NCI-H748 treated with DMSO at 0.1 percent for 48 hours (cell line): ENCODE measurements at places on chromosomes 7 and 10.

- DNase-seq, result no peak
Measured at GRCh38 chr7:18356191-18356645, 139.3 kb upstream of the HDAC9 start.

DNA sequence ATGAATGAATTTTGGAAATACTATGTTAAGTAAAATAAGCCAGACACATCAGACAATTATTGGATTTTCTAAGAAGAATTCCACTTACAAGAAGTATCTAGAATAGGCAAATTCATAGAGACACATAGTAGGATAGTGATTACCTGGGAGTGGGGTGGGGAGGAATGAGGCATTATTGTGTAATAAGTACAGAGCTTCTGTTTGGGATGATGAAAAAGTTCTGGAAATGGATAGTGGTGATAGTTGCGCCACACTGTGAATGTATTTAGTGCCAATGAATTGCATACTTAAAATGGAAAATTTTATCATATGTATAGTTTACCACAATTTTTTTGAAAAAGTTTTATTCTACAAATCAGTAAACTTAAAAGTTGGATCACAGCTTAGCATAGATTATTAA lies 297.2 kb upstream of the KAT6B start:
- DNase-seq, result no peak

DNA sequence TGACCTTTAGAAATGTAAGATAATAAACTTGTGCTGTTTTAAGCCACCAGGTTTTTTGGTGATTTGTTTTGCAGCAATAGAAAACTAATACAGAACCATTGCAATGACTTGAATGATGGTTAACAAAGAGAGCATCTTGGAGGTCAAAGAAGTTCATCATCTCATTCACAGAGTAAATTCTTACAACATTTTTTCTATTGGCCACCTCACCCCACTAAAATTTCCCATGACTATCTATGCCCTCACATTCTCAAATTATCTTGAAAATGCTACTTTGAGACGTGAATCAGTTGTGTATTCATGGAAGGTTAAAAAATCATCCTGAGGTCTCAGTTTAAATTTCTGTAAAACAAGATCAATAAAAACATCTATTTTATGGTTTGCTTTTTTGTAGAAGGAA lies 754.2 kb downstream of the SORCS1 start:
- no peak for DNase-seq

DNA sequence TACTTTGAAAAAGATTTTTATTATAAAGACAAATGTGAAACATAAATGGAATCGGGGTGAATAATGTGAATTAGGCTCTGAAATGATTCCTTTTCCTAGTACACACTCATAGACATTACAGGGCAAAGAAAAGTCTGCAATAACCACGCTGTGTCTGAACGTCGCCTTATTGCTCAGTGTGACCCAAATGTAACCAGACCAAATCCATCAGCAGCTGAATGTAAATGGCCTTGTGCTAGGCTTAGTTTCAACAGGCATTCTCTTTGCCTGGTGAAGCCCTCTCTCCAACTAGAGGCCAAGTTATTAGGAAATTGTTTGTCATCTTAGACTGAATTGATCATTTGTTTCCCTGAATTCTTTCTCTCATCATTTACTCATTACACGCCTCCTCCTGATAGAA lies 225.5 kb downstream of the CHCHD3 start:
- DNase-seq, result no peak

DNA sequence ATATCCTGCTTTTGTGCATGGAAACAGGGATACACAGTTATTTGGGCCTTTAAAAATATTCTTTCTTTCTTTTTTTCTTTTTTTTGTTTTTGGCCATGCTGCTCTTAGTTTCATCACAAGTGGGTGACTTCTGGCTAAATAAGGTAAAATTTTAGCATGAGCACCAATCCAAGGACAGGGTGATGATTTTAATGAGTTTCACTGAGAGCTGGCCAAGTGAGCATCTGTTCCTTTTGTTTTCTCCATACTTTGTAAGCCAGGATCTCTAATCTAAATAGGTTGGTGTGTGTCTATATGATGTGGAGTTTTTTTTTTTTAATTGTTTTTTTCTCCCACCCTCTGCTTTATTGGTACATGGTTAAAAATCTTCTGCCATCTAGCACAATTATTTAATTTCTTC lies 106.8 kb downstream of the POLL start:
- DNase-seq, result no peak

DNA sequence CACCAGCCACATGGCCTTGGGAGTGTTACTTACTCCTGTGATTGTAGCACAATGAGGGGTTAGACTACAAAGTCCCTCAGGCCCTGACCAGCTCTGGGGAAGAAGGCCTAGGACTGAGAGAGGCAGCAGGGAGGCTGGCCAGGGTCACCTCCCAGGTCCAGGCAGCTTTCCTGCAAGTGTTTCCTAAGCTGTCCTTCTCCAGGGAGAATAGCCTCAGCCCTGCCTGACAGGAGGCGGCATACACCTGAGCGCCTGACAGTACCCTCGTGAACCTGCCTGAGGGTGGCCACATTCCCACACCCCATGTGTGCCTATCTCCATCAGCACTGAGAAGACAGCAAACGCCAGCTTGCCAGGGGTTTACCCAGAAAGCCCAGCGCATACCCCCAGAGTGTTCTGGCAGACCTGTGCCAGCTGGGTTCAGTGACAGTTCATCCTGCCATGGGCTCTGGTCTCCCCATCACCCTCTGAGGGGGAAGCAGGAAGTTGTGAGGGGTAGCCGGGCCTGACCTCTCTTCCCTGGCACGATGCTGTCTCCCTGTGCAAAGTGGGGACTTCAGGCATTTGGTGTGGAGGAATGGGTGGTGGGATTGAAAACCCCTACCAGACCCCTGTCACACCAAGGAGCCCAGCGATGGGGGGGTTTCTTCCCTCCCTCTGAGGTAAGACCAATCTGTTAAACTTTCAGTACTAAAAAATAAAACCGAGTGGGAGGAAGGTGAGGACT lies 56.3 kb upstream of the CAMK2B start:
- no peak for DNase-seq

DNA sequence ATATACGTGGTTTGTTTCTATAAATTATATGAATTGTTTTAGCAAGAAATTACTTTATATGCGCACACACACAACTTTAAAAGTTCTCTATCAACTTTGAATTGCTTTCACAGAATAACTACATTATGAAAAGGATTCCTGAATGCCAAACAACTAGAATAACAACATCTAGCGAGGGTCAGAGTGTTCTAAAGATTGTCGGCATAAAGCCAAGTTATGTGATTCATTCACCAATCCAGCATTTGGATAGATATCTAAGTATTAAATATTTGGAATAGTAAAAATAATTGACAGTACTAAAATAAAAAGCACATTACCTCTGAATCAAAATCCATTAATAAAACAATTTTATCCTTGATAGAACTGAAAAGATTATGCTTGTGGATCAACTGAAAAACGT lies 125.3 kb upstream of the AMPH start:
- no peak for DNase-seq

GRCh38 chr10:106175760-106176377 lies 988.6 kb downstream of the SORCS1 start:
- DNase-seq, result peak; percentile 15

DNA sequence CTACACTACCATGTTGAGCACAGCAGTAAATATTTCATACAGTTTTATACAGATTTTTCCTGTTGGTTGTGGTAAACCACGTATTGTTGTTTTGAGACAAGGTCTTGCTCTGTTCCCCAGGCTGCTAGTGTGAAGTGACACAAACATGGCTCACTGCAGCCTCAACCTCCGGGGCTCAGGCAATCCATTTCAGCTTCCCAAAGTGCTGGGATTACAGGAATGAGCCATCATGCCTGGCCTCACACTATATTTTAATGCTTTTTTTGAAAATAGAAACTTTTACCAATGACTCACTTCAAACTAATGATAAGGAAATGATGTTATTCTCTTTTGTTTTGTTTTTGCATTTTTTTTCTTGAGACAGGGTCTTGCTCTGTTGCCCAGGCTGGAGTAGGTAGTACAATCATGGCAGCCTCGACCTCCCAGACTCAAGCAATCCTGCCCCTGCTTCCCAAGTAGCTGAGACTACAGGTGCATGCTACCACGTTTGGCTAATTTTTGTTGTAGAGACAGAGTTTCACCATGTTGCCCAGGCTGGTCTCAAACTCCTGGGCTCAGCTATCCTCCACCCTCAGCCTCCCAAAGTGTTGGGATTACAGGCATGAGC lies 210.6 kb downstream of the TPST1 start:
- no peak for DNase-seq

DNA sequence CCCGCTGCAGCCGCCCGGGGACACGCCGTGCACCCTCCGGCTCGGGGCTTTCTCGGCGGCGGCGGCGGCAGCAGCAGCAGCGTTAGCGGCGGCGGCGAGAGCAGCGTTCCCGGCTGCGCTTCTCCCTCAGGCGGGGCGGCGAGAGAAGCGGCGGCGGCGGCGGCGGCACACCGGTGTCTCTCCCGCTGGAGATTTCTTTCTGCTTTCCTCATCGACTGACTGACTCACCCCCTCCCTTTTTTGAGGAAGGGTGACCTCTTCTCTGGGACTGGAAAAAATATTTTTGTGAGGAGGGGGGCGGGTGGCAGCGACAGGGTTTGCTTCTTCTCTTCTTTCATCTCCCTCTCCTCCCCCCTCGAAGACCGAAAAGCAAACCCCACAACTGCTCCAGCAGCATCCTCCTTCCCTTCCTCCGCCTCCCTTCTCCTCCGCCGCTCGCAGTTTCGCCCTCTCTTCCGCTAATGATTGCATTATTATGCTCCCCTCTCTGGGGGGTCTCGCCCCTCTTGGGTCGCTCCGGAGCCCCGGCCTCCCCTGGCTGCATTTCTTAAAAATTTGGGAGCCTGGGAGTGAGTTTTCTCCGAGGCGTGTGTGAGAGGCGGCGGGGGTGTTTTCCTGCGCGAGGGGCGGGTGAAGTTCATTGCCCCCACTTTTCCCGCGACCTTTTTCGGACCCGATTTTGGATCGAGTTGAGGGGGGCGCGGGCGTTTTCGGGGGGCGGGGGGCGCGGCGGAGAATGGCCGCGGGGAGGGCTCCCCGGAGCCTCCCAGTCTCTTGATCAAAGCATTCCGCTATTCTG lies 411 bp downstream of the AUTS2 start:
- DNase-seq, result peak; percentile 42

- DNase-seq, result no peak
Measured at GRCh38 chr10:119700321-119700954, 25.4 kb upstream of the INPP5F start.

DNA sequence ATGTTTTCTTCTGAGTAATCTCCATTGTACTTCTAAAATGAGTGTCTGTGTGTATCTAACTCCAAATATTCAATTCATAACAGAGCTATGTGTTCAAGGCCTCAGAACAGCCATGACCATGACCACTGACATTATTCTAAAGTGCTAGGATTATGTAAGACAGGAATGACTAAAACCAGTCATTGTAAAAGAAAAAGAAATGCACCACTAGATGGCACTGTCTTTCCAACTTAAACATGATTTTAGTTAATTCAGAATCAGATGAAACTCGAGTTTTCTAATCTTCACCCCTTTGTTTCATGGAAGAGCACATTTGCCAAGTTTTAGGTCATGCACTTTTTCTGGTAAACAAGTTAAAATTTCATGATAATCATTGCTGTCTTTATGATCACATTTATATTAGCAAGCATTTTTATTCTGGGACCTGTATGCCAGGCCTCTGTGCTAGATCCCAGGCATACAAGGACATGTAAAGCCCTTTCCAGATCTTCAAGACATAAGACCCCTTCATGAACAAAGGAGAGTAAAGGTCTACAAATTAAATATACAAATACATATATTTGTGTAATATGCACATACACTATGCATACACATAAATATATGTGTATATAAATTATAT lies 26.1 kb upstream of the RSU1 start:
- peak; percentile 38 for DNase-seq

GRCh38 chr10:22912763-22913384 lies 15.0 kb upstream of the ARMC3 start:
- DNase-seq, result no peak

DNA sequence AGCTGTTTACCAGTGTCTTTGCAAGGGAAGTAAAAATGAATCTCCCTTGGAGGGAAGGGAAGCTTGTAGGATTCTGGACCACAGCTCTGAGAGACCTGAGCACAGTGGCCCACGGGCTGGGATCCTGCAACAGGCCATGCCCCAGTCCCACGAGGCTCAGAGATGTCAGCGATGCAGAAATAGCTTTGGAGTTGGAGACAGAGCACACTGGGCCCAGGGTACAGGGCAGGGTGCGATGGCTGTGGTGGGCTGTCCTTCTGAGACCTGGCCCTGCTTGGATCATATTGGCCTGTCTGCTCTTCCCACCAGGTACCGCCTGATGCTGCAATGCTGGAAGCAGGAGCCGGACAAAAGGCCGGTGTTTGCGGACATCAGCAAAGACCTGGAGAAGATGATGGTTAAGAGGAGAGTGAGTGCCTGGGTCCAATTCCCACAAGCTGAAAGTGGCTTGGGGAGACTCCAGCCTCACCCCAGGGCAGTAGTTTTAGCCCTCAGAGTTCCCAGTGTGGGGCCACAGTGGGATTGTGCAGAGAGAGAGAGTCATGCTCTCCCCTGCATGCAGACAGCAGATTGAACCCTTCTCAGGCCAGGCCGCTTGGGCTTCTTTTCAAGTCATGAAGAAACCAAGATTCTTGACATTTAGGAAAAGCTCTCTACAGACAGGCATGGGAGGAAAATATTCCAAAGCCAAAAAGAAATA lies 13.5 kb upstream of the CSGALNACT2 start:
- DNase-seq, result no peak

DNA sequence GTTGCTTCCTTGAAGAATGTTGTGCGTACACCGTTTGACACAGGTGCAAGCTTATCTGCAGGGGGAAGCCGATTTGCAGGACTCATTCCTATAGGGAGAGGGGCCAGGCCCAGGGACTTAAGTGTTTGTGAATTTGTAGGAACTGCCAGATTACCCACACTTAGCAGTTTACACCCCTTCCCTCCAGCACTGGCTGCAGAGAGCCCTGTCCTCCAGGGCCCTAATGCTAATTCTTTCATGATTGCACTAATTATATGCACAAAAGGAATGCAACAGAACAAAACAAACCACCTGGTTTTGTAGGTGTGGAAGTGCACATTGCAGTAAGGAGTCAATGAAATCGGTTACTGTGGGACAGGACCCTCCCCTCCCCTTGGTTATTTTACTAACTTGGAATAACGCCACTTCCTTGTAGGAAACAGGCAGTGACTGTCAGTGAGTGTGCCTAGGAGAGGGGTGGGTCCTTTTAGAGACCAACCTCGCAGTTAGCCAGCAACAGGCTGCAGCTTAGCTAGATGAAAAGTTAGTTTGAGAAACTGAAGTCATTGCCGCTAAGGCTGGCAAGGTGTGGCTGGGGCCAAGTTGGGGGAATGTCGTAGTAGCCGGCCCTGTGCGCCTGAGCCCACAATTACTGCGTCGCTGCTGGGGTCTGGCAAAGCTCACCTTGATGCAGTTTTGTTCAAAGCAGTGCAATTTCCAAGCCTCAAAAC lies 60.6 kb downstream of the CUX1 start:
- no peak for DNase-seq

GRCh38 chr10:74150204-74150989 lies at the start of gene AP3M1:
TSS of gene AP3M1 (minus strand) at chr10:74150828. CDS start at chr10:74138379, 12,449 bp downstream.
- DNase-seq, result no peak

DNA sequence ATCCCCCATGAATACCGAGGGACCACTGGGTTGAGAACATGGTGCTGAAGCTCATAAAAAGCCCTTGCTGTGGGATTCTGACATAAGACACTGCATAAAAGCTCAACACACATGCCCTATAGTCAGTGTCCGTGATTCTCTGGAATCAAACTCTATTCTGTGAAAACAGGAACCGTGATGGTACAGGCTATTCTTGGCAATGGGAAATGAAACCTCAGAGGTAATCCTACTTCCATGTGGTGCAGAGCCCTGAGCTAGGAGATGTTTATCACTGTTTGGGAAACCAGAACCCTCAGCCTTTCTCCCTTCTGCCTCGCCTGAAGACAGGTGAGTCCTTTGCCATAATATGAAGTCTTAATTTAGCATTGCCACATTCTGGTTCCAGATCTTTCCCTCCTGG lies 80.8 kb upstream of the PRSS1 start:
- no peak for DNase-seq

- no peak for DNase-seq
Measured at GRCh38 chr7:116797612-116798011, 64.8 kb upstream of the CAPZA2 start.
